ENCODE measurements at places on chromosomes 12 and 14.

DNA sequence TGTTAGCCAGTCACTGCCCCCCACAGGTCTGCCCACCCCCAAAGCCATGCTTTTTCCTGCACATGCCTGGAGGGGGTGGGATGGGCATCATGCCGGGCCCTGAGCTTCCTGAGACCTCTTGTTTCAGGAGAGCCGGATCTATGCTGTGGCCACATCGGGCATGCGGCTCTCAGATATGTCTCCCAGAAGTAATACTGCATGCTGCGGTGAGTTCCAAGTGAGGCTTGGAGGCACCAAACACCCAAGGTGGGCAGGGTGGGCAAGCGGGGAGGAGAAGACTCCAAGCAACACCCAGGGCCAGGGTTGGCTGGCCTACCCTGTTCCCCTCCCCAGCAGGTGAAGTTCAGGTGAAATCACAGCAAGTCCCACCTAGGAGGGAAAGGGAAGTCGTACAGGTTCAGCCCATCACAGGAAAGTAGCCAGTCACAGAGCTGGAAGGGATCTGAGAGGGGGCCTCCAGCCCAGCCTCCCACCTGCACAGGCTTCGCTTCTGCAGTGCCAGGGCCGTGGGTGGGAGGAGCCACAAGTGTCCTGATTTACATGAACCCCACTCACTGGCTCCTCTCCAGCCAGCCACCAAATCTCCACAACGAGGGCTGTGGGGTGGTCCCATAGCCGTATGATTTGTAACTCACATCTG lies 30.9 kb downstream of the PIGH start:
- DNase-seq = no peak

DNA sequence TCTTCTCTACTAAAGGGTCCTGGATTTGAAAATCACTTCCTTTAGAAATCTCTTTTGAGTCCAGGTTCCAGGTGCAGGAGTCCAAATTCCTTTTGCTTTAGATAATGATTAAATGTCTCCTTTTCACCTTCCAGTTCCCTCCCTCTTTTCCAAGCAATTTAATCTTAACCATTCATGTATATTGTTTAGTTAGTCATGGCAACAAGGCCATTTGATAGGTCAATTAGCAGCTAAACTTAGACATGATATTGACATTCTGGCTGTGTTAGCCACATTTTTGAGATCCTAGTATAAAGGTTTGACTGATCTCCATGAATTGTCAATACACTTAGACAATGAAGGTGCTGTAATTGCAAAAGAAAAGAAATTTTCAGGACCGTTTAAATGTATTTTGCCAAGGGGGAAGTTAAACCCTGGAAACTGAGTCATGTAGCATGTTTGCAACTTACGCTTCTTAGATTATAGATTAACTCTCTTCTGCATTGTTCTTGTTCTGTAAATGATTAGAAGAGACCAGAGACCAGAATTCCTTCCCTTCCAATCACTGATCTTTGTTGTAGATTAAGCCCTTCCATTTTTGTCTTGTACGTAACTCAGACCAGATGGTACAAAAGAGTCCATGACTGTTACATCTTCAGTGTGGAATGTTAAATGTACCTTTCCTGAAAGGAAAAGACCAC lies 12.4 kb upstream of the C12orf75 start:
- no peak for DNase-seq

- DNase-seq = no peak
These were observed 9.7 kb downstream of the WSB2 start for GRCh38 chr12:118050972-118051910.

GRCh38 chr12:108766294-108766693 lies 35.0 kb upstream of the CORO1C start:
- no peak for DNase-seq

DNA sequence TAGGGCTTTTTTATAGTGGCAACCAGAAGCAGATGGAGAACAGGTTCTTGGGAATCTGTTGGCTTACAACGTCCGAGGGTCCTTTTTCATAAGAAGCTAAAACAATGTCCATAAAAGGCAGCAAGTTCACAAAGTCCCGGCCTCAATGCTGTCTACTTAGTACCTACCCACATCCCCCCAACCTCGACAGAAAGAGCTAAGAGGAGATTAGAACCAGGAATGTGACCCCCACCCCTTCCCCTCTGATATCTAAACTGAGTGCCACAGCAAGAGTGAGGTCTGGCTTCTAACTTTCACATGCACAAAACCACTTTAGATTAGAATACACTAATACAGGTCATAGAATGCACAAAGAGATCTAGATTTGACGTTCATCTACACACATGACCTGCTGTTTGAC lies 4.5 kb downstream of the DPF3 start:
- no peak for DNase-seq

GRCh38 chr12:93366422-93366821 lies 11.3 kb upstream of the NUDT4 start:
- DNase-seq = no peak

DNA sequence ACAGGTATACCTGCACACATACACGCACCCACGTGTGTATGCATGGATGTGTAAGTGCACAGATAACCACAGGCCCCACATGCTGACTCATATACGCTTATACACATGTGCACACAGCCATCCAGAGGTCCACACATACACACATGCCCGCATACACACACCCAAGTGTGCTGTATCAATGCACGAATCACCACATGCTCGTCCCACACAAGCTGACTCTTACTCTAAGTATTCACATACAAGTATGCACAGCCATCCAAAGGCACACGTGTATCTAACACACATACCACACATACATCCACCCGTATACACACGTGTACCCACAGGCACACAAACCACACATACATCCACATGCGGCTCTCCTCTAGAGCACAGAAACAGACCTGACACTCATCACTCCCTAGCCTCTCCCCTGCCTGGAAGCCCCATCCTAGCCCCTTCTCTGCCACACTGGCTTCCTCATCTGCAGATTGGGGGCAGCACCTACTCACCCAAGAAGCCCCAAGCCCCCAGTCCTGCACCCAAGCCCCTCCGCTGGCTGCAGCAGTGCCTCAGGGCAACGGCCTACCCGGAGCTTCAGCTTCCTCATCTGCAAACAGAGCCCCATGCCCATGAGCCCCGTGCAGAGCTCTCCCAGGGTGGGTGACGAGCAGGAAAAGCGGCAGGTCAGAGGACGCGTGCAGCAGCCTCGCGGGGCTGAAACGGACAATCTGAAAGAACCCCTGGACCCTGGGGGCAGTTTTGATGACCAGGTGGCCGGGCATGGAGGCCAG lies 105.4 kb downstream of the NCOR2 start:
- no peak for DNase-seq

GRCh38 chr12:22110176-22110575 lies 64.2 kb downstream of the CMAS start:
- DNase-seq = no peak

GRCh38 chr12:32273063-32273522 lies 126.3 kb upstream of the FGD4 start:
- no peak for DNase-seq

DNA sequence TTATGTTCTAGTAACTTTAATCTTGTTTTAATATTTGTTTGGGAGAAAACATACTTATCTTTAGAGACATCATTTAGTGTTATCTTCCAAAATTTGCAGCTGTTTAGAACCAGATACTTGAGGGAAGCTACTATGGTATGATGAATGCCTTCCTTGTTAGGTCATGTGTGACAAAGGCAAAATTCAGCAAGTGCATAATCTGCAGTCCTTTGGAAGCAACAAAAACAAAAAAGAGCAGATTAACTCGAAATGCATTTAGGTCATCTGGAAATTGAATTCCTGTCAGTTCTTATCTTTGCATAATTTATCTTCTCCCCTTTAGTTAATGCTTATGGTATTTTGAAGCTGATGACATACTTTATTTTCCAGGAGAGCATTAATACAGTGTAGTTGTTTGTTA lies 3.5 kb downstream of the FBXO34 start:
- DNase-seq = no peak

DNA sequence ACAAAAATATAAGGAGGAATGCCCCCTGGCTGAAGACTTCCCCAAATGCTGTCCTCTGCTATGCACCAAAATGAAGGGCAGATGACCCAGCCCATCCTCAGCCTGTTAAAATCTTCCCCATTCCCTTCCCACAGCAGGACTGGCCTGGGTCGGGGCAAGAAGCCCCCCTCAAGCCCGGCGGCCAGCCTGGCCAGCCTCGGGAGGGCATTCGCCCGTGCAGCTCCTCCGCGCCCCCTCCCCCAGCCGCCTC lies 413 bp downstream of the RARG start:
- DNase-seq = no peak

- DNase-seq = no peak
These were observed 80.2 kb downstream of the NUAK1 start for GRCh38 chr12:106058256-106059182.

DNA sequence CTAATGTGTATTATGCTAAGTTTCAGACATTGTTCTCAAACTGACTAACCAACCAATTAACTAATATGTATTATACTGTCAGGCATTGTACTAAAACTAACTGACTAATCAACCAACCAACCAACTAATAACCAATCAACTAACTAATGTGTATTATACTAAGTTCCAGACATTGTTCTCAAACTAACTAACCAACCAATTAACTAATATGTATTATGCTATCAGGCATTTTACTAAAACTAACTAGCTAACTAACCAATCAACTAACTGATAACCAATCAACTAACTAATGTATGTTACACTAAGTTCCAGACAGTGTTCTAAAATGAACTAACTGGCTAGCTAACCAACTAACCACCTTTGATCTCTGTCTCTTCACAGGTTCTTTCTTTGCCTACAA lies 152.3 kb downstream of the SUDS3 start:
- DNase-seq = no peak

GRCh38 chr12:97530245-97530644 lies 67.6 kb downstream of the RMST start:
- DNase-seq = no peak

- DNase-seq = no peak
These were observed 6.0 kb upstream of the UBE2N start for GRCh38 chr12:93447555-93448290.

- DNase-seq = no peak
These were observed 5.3 kb downstream of the RNF212B start for GRCh38 chr14:23243066-23243465.

GRCh38 chr12:132314035-132314434 lies 15.4 kb downstream of the GALNT9 start:
- DNase-seq = no peak

DNA sequence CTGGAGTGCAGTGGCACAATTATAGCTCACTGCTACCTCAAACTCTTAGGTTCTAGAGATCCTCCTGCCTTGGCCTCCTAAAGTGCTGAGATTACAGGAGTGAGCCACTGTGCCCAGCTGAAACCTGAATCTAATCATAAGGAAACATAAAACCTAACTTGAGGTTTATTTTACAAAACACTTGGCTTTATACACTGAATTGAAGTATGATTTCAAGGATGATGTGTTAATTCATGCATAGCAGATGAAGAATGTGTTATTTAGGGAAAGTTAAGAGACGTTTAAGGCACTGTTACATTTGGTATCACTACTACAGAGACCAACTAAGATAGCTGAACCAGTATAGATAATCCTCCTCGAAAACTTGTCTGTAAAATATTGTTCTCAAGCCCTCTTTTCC lies 6.4 kb downstream of the DICER1 start:
- no peak for DNase-seq

- DNase-seq = no peak
These were observed 62.1 kb downstream of the ADGRD1 start for GRCh38 chr12:131015581-131016337.

DNA sequence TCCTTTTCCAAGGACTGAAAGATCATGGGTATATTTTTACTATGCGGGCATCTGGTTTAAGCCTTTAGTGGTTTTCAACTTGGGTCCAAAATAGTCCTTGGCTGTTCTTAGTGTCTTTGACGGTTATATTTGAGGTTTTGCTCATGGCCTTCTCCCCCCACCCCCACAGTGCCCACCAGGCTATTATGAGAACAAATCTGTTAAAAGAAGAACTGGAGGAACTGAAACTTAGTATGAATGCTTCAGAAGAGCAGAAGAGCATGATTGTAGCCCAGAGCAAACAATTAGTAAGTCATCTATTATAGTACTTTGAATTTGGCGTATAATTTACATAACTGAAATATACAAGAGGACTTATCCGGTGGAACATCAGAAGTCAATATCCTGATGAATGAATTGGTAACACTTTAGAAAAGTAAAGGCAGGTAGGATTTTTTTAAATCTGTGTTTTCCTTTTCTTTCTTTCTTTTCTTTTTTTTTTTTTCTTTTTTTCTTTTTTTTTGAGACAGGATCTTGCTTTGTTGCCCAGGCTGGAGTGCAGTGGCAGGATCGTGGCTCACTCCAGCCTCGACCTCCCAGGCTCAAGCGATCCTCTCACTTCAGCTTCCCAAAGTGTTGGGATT lies 71.8 kb upstream of the BCAT1 start:
- no peak for DNase-seq

- DNase-seq = no peak
These were observed 82.4 kb downstream of the SLC25A21 start for GRCh38 chr14:37090026-37090425.

GRCh38 chr12:4789776-4790175 lies 69.6 kb downstream of the GALNT8 start:
- DNase-seq = no peak

- DNase-seq = no peak
These were observed 130.8 kb upstream of the KRR1 start for GRCh38 chr12:75642226-75642625.

- no peak for DNase-seq
These were observed 42.2 kb upstream of the SLC6A13 start for GRCh38 chr12:304805-305204.

DNA sequence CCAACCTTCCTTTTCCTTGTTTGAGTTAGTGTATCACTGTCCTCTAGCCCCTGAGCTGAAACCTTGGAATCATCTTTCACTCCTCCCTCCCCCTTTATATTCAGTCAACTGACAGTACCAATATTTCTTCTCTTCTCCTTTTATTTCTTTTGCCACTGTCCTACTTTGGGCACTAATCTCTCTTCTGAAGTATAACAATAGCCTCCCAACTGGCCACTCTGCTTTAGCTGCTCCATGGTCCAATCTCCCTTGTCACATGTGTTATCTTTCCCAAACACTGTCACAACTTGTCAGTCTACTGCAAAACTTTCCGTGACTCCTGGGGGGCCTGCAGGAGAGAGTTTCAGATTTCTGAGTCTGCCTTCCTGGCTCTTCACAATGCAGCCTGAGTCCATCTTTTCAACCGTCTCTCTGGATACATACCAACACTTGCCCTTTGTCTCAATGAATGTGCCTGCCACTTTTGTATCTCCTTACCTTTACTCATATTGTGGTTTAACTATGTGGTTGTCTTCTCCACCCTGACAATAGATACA lies 471.2 kb downstream of the DIO2 start:
- DNase-seq = no peak

- DNase-seq = no peak
These were observed 49.0 kb downstream of the ATP23 start for GRCh38 chr12:57990241-57990883.

GRCh38 chr12:108852674-108853309 lies 4.6 kb downstream of the SSH1 start:
- no peak for DNase-seq

DNA sequence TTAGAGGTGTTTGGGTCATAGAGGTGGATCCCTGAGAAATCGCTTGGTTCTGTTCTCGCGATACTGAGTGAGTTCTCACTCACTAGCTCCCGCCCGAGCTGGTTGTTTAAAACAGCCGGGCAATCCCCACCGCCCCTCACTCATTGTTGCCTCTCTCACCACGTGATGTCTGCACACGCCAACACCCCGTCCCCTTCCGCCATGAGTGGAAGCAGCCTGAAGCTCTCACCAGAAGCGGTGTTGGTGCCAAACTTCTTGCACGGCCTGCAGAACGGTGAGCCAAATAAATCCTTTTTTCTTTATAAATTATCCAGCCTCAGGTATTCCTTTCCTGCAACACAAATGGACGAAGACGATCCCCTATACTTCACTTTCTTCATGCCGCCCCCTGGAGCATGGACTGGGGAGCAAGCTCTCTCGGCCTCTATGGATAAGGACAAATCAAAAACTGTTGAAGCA lies 45.4 kb upstream of the CCND2 start:
- no peak for DNase-seq

GRCh38 chr14:88542857-88543795 lies 11.7 kb downstream of the PTPN21 start:
- DNase-seq = no peak
